ENCODE measurements at places on chromosomes 2 and 18. TPM values are rescaled to one million over a fixed set of nuclear protein-coding genes. Genes with fewer than 3 reads are reported as not detected.

GRCh38 chr18:11882636-11883035 lies 25.5 kb downstream of the MPPE1 start:
- H3K27ac ChIP-seq = no peak overlapping the region
- H3K27me3 ChIP-seq = no peaks in the 10 kb centered on the region
- H3K36me3 ChIP-seq = peaks cover 12% of the 10 kb centered on the region
- DNase-seq = no peak
- no peak overlapping the region for H3K4me3 ChIP-seq
- H3K4me1 ChIP-seq = peaks cover 5% of the 10 kb centered on the region

- no peak overlapping the region for H3K27ac ChIP-seq
- no peaks in the 10 kb centered on the region for H3K36me3 ChIP-seq
- no peak for DNase-seq
- H3K4me1 ChIP-seq = no peaks in the 10 kb centered on the region
Observed at GRCh38 chr2:200352636-200353035, 46.1 kb downstream of the SPATS2L start.

DNA sequence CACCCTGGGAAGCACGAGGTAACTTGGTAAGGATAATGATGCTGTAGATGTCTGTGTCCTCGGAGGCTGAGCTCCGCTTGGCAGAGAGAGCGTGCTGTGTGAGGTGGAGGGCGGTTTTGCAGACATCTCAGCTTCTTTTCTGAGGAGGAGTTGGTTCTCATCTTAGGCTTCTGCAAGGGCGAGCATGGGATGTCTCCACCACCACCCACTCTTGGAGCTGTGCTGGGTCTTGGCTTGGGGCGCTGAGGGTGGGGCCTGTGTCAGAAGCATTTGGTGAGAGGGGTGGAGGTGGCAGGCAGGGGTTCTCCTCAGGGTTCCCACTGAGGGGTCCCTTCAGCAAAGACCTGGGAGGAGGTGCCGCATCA lies 9.2 kb downstream of the OXER1 start:
- H3K4me3 ChIP-seq = no peak overlapping the region
- no peaks in the 10 kb centered on the region for H3K27me3 ChIP-seq
- H3K27ac ChIP-seq = no peak overlapping the region
- DNase-seq = no peak
- H3K36me3 ChIP-seq = peaks cover 4% of the 10 kb centered on the region

GRCh38 chr2:168926621-168927386 lies 25.7 kb downstream of the G6PC2 start:
- H3K27ac ChIP-seq = no peak overlapping the region
- H3K27me3 ChIP-seq = peaks cover 31% of the 10 kb centered on the region
- no peak overlapping the region for H3K4me3 ChIP-seq
- H3K4me1 ChIP-seq = no peaks in the 10 kb centered on the region
- DNase-seq = no peak

DNA sequence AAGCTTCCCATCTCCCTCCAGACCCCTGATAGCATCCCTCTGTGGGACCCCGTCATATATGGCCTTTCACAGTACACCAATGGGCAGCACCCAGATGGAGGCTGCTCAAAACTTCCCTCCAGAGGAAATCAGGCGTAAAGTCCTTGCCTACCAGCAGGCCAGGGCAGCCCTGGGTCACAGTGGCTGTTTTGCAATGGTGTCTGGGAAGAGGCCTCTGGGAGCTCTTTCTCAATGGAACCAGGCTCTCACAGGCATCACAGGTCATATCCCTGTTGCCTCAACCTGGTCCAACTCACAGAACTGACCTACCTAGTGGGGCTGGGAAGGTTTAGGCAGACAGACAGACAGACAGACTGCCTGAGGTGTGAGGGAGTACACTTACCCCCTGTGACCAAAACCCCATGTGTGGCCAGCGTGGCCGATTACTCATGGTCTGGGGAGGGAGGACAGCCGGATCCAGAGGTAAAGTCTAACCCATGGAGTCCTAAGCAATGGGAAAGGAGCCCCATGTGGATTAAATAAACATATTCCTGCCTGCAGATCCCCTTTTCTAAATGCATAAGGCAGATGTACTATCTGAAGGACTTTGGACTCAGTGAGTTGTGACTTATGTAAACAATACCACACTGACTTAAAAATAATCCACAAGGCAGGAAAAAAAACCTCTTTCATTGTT lies 58.2 kb downstream of the BCL2L11 start:
- no peak overlapping the region for H3K4me3 ChIP-seq
- H3K4me1 ChIP-seq = no peaks in the 10 kb centered on the region
- H3K27ac ChIP-seq = no peak overlapping the region

DNA sequence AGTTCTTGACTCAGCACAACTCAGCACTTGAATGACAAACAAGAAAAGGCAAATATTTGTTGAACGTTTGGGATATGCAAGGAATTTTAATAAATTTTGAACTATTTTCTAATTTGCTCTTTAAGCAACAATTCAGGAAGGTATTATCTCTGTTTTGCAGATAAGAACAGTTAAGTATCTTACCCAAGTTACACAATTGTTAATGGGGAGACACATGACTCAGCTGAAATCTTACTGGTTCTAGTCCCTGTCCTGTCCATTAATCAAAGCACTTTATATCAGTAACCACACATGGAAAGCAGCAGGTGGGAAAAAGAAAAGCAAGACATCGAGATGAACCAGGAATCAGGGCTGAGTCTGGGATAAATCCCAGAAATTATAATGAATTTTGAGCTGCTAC lies 493.9 kb upstream of the PIK3C3 start:
- no peaks in the 10 kb centered on the region for H3K27me3 ChIP-seq
- H3K27ac ChIP-seq = no peak overlapping the region
- no peaks in the 10 kb centered on the region for H3K36me3 ChIP-seq
- DNase-seq = no peak
- no peak overlapping the region for H3K4me3 ChIP-seq

DNA sequence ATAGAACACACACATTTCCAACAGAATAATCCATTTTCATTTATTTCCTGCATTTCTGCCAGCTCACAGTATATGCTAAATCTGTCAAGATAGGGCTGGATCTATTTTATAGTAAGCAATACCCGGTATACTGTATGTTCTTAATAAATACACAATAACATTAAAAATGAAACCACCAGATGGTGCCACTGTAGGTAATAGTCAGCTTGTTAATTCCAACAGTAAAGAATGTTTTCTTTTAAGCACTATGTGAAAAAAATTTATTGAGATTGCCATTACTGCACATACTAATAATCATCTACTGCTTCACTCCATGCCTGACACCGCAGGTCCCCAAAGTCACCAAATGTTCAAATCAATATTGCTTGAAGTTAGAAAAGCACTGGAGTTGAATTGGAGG lies 131.5 kb upstream of the PGAP1 start:
- no peaks in the 10 kb centered on the region for H3K27me3 ChIP-seq
- peaks cover 20% of the 10 kb centered on the region for H3K4me1 ChIP-seq
- H3K36me3 ChIP-seq = peaks cover 70% of the 10 kb centered on the region
- no peak for DNase-seq
- H3K4me3 ChIP-seq = no peak overlapping the region

DNA sequence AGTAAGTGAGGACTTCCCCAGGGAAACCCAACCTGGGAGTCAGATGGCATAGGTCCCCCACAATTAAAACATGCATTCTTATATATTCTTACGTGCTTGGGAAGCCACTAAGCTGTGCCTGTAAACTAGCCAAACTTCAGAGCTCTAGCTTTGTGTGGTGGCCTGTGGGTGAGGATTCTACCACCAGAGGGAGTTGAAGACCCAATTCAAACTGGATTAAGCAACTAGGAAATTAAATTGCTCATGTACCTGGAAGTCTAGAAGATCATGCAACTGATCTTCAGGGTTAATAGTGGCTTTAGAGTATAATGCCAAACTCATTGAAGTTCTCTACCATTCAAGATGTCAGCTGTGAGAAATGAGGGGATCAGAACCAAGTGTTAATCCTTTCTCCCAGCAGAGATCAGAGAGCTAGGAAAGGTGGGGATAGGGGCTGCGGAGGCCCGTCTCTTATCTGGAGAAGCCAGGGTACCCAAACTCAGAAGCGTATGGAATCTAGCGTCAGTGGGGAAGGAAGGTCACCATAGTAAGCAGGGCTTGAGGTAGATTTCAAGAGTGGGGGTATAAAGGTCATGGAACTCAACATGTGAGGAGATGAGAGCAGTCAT lies 53.2 kb upstream of the CCDC85A start:
- H3K4me1 ChIP-seq = no peaks in the 10 kb centered on the region
- DNase-seq = peak; percentile 6
- H3K27me3 ChIP-seq = peaks cover 4% of the 10 kb centered on the region
- no peaks in the 10 kb centered on the region for H3K36me3 ChIP-seq
- H3K4me3 ChIP-seq = no peak overlapping the region
- no peak overlapping the region for H3K27ac ChIP-seq

DNA sequence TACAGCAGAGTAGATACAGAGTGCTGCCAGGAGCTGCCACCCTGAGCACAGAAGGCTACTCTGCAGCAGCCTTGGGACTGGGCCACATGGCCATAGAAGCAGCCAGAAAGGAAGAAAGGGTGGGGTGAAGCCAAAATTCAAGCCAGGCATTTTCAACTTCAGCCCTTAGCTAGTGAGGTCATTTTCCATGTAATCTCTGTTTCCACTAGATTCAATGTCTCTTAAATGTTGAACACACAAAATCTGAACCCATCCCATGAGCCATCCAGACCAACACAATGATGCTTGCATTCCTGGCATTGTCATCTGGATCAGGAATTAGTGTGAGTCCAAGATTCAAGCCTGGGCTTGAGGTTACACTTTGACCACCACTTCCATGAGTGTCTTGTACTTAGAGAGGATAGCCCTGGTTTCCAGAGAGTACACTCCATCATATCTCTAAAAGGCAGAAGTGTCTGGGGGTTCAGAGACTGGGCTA lies 243.6 kb downstream of the OSR1 start:
- no peaks in the 10 kb centered on the region for H3K4me1 ChIP-seq
- peaks cover 3% of the 10 kb centered on the region for H3K27me3 ChIP-seq
- H3K4me3 ChIP-seq = no peak overlapping the region
- no peaks in the 10 kb centered on the region for H3K36me3 ChIP-seq
- no peak overlapping the region for H3K27ac ChIP-seq

GRCh38 chr18:62588217-62588616 lies 65.4 kb downstream of the ZCCHC2 start:
- peaks cover 5% of the 10 kb centered on the region for H3K27me3 ChIP-seq
- H3K4me1 ChIP-seq = peaks cover 44% of the 10 kb centered on the region
- no peak overlapping the region for H3K27ac ChIP-seq
- no peak overlapping the region for H3K4me3 ChIP-seq

DNA sequence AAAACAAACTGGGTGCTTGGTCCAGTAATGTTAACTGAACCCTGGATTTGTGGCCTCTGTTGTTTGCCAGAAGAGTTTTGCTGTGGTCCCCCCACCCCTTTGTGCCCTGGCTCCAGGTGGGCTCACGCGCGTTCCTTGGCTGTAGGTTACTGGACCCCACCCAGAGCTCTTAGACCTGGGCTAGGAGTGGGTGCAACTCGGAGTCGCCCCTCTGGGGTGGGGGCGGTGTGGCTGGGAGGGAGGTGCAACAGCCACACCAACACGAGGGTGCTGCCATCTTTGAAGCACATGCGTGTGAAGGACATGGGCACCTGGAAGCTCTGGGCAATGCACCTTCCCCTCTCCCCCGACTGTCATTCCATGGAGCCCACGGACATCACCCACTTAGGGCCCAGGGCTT lies 92.7 kb downstream of the USP40 start:
- no peak for DNase-seq
- peaks cover 27% of the 10 kb centered on the region for H3K36me3 ChIP-seq
- no peaks in the 10 kb centered on the region for H3K27me3 ChIP-seq
- no peak overlapping the region for H3K4me3 ChIP-seq

DNA sequence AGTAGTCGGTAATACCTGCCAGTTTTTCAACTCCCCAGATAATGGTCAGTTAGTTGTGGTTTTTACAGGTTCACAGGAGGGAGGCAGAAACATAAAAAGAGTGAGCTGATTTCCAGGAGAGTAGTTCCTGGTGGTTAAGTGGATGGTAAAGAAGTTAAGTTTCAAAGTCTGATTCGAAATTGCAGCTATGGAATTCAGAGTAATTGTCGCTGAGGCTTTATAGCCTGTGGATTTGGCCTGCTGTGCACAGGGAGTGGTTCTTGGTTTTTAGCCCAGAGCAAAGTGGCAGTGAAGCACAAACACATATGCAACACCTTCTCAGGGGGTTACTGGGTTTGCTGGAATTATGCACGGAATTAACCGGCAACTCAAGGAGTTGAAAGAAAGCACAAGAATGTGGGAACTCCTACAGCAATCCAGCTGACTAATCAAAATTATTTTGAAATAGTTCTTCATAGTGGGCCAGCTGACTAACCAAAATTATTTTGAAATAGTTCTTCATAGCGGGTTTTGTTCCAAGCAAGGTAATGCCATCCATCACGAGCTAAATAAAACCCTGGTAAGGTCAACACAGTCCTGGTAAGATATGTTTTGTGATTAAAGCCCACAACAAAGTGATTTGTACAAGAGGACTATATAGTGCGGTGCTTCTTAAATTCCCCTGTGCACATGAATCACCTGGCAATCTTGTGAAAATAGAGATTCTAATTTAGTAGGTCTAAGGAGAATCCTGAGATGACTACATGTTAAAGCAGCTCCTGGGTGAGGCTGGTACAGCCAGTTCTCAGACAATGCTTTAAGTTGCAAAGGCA lies 94.4 kb downstream of the SGPP2 start:
- no peaks in the 10 kb centered on the region for H3K4me1 ChIP-seq
- no peak overlapping the region for H3K4me3 ChIP-seq
- H3K27ac ChIP-seq = no peak overlapping the region
- peaks cover 15% of the 10 kb centered on the region for H3K27me3 ChIP-seq

DNA sequence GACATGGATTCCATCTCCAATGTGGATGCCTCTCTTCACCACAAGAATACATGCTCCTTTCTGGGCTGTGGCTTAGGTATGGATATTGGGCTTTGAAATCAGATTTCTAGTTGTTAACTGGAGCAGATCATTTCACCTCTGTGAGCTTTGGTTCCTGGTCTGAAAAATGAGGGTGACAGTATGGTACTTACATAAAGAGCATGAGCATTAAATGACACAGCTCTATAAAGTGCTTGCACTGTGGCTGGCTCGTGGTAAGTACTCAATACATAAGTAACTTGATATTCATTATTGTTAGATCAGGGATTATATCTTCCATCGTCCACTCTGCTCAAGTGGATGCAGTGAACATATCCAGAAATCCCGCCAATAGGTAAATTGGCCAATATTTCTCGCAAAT lies 33.4 kb downstream of the ARHGAP25 start:
- H3K27me3 ChIP-seq = no peaks in the 10 kb centered on the region
- no peak for DNase-seq
- peaks cover 18% of the 10 kb centered on the region for H3K36me3 ChIP-seq

- no peaks in the 10 kb centered on the region for H3K27me3 ChIP-seq
- no peak overlapping the region for H3K27ac ChIP-seq
- no peak for DNase-seq
- H3K4me3 ChIP-seq = no peak overlapping the region
Observed at GRCh38 chr18:23552505-23552904, 33.8 kb downstream of the NPC1 start.

TXNDC2 gene
- total RNA-seq = not detected

SERPINB3 gene
- total RNA-seq = not detected

GAL3ST2 gene
- 0.94 TPM for total RNA-seq

GPBAR1 gene
- total RNA-seq = 0.40 TPM

UGT1A10 gene
- total RNA-seq = not detected

ANKRD30B gene
- total RNA-seq = not detected

CHRNG gene
- not detected for total RNA-seq

CTAGE1 gene
- not detected for total RNA-seq

SDC1 gene
- total RNA-seq = not detected

STARD6 gene
- not detected for total RNA-seq

SP5 gene
- 0.37 TPM for total RNA-seq
